ENCODE measurements at places on chromosomes 7 and 10.

GRCh38 chr10:44955413-44956070 lies 4.1 kb upstream of the RASSF4 start:
- no peak for DNase-seq

DNA sequence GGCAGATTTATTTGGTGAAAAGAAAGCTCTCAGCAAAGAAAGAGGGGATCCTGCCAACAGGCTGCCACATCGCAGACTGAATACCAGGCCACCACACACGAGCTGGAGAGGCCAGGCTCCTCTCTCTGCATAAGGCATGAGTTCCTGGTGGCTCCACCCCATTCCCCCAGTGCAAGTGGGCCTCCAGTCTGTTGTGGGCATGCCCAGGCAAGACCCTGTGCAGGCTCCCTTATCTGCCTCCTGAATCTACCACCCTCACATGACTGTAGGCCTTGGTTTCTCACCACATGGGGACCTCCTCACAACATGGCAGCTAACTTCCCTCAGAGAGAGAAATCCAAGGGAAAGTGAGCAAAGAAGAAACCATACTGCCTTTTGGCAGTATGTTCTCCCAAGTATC lies 26.7 kb upstream of the CUL1 start:
- DNase-seq, result no peak

- no peak for DNase-seq
These were observed 53.8 kb downstream of the RBM17 start for GRCh38 chr10:6142644-6143043.

DNA sequence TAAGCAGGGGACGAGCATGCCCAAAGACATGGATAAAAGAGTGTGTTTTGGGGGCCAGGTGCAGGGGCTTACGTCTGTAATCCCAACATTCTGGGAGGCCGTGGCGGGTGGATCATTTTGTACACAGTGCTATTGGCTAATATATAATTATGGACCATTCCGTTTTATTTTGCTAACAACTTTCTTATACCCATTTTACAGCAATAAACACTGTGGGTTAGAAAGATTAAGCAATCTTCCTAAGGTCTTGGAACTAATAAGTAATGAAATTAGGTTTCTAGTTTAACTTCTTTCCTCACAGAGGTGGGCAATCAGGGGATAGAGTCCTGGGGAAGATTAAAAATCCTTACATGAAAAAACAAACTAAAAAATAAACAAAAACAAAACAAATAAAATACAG lies 3.4 kb downstream of the GGCT start:
- no peak for DNase-seq

GRCh38 chr10:121183236-121183635 lies 332.1 kb downstream of the WDR11 start:
- no peak for DNase-seq

- no peak for DNase-seq
These were observed 219.9 kb downstream of the TCF7L2 start for GRCh38 chr10:113169853-113170460.

- DNase-seq, result no peak
These were observed 103.4 kb downstream of the LANCL2 start for GRCh38 chr7:55468495-55468894.

DNA sequence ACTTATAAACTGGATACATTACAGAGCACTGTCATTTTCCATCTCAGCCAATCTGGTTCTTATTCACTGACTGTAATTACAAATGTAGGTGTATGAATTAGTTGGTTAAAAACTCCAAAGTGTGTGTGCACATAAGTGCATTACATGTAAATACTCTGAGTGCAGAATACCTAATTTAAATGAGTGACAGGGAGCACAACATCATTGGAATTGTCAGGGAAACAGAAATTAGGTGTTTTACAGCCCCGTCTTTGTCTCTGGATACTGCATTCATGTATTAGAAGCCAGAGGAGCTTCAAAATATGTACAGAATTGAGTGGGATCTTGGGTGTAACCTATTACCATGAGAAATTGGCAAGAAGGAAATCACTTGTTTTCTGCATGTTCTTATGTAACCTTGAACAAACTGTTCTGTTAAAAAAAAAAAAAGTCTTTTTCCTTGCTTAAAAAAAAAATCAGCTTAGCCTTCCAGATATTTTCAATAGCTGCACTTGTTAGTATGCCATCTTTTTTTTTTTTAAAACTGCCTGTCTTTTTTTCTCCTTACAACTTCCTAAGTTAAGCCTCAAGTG lies 31.1 kb downstream of the CELF2 start:
- no peak for DNase-seq

- DNase-seq, result no peak
These were observed 68.0 kb downstream of the CXCL12 start for GRCh38 chr10:44316922-44317215.

DNA sequence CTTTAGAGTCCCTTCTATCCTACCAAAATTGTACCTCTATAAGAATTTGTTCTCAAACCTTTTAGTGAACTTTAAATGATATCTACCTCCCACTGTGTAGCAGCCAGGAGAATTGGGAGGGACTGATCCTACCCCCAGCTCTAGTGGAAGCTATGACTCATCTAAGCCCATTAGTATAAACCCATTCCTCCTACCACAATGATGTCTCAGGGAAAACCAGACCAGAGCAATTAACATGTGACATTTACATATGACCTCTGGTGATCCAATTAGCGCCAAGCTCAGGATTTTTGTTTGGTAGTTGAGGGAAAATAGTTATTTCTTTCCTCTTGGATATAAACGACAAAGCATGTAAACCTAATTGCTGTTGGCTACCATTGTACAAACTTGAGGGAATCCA lies 33.1 kb upstream of the R3HCC1L start:
- no peak for DNase-seq

DNA sequence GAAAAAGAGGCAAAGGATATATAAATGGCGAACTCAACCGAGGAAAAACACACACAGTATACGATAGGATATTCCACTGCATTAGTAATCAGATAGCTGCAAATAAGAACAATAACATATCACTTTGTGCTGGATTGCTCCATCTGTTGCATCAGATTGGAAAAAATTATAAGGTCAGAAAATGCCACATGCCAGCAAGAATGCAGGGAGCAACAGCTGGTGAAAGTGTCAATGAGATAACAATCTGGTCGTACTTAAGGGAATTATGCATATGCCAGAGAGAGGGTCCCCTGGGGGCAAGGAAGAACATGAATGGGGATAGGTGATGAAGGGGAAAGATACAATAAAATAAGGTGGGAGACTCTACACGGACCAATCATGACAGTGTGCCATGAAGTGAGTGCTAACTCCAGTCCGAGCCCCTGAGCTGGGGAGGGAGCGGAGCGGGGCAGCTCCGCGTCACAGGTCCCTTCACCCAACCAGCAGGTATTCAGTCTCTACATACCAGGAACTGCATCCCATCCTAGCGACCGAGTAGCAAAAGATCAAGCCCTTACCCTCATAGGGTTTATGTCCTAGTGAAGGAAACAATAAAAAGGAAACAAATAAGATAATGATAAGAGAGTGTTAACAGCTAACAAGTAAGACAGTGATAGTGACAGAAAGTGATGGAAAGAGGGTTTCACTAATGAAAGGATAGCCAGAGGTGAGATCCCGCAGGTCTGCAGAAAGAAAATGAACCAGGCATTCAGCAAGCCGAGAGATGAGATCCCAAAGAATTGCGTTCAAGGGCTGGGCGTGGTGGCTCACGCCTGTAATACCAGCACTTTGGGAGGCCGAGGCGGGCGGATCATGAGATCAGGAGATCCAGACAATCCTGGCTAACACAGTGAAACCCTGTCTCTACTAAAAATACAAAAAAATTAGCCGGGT lies 9.4 kb downstream of the MPP7 start:
- DNase-seq, result no peak

GRCh38 chr10:89304446-89304845 lies 2.6 kb downstream of the IFIT2 start:
- no peak for DNase-seq

GRCh38 chr10:107498983-107499382 lies 334.5 kb upstream of the SORCS1 start:
- no peak for DNase-seq

DNA sequence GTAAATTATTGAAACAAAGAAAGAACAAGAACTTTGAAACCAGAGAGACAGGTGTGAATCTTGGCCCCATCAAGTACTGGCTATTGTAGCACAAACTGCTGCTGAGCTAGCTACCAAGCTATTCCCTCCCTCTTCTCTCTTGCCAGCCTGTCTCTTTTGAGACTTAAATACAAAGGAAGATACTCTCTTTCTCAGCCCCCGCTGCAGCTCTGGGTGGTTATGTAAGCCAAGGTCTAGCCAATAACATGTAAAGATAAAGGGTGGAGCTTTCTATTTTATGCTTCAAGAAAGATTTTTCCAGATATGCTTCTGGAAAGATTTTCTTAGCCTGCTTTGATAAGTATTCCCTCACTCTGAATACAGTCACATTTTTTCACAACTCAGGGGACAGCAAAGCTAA lies 17.2 kb downstream of the BAZ1B start:
- no peak for DNase-seq

- DNase-seq, result no peak
These were observed 180.9 kb downstream of the IPMK start for GRCh38 chr10:58086763-58087150.

DNA sequence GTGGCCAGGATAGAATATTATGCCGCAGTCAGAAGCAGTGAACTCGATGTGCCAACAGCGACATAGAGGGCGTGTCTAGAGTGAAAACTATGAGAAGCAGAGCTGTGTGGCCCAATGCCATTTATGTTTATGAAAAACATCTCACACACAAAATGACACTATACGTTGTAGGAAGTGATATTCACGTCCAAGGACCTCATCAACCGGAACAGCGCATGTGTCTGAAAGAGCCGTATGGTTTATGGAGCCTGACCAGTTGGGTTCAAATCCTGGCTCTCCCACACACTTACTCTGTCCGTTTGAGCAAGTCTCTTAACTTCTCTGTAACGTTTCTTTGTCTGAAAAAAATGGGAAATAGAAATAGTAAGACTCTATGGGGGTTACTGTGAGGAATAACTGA lies 20.5 kb downstream of the TAS2R40 start:
- DNase-seq, result no peak

GRCh38 chr10:22374489-22375126 lies 29.3 kb downstream of the SPAG6 start:
- DNase-seq, result no peak

DNA sequence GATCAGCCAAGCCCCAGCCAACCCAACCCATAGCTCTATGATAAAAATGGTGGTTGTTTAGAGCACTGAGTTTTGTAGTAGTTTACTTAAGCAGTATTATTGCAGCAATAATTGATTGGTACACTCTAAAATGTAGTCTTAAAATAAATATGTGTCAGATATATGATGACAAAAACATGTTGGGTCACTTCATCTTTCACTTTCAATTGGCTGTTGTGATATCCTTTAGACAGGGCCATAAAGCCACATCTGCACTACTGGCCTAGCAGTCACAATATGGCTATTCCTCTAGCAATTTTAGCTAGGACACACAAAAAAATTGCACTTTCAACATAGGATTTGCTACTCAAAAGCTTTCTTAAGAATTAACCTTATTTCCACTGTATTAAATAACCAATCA lies 5.9 kb upstream of the CAV1 start:
- no peak for DNase-seq

DNA sequence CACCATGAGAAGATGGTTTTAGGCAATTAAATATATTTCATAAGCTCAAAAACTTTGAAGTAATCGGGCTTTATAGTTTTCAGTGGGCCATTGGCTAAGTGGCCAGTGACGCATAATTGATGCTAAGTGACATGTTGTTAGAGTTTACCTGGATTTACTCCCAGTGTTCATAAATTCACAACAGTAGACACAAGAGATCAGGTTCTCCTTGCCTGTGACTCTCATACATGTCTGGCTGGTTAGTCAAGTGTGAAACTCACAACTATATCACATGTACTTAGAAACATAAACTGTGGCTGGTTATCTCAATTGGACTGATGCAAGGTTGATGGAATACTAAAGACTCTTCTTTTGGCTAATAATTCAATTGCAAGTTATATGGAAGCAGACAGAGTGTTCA lies 26.2 kb downstream of the ASB15 start:
- no peak for DNase-seq

GRCh38 chr10:614790-615582 lies 74.5 kb downstream of the DIP2C start:
- no peak for DNase-seq

- no peak for DNase-seq
These were observed 101.0 kb downstream of the GSAP start for GRCh38 chr7:77315182-77315591.

- DNase-seq, result no peak
These were observed 7.8 kb downstream of the CPA5 start for GRCh38 chr7:130352194-130353074.

- DNase-seq, result no peak
These were observed 14.0 kb downstream of the KAZALD1 start for GRCh38 chr10:101075775-101076174.

DNA sequence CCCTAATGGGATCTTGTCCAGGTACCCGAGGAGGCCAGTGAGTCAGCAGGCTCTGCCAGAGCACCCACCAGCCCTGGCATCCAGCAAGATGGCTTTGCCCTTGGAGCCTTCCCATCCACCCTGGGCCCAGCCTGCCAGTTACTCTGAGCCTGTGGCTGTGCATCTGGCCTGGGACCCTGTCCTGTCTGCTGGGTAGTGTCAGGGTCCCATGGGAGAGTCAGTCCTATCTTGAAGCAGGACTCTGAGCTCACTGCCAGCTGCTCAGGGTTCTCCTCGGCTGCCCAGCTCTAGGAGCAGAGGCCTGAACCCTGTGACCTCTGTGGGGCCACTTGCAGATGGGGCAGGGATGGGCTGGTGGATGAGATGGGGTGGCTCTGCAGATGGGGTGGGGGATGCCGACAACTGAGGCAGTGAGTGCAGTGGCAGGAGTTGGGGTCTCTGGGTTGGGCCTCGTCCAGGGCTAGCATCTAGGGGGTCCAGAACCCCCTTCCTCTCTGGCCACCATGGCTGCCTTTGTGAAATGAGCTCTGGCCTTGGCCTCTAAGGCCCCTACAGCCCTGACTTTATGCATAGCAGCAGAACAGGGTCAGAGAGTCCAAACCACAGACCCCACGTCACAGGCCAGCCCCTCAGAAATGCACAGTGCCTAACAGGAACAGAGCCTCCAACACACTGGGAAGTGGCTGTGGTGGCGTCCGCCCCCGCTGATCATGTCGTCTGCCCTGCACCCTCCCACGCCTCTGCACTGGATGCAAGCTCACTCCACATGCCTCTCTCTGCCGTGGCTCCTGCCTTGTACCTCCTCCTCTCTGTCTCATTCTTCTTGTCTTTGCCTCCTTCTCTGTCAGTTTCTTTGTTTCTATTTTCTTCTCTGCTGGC lies 88.1 kb upstream of the RET start:
- no peak for DNase-seq

DNA sequence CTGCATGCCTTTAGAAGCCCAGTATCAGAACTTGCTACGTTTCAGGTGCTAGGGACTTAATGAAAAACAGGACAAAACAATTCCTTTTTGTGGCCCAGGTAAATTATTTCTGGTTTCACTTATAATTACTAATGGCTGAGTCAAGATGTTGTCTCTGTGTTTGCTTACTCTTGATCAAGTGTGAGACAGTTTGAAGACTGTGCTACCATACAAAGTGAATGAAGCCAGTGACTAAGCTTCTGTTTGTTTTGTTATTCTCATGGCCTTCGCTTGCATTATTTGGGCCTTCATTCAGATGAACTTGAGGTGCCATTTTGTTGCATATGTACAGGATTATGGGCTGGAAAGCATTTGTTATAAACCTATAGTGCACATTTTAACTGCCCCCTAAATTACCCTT lies 17.9 kb downstream of the SMNDC1 start:
- DNase-seq, result no peak
